ENCODE measurements at places on chromosomes 4 and X. TPM values are rescaled to one million over a fixed set of nuclear protein-coding genes. Genes with fewer than 3 reads are reported as not detected.

AMOT gene
- total RNA-seq, result 14.8 TPM

DNA sequence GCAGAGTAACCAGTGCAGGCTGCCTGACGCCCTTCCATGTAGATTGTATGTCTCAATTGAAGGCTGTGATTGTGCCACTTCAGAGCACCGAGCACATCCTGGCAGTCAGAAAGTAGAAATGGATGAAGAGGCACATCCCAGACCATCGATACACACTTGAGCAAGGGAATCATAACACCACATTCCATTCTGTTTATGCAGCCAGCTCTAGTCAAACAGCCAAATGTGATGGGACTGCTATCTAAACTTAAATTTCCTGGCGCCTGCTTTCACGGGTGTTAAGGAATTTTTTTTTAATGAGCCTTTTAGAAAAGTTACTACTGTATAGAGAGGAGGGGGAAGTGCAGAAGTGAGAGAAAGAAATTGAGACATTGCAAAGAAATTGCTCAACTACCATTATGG, 84.4 kb downstream of the PPARGC1A start:
- no peak for DNase-seq

HOPX gene
- 3.6 TPM for total RNA-seq

EBP gene
- total RNA-seq, result 15.1 TPM

NAA11 gene
- total RNA-seq, result not detected

TDO2 gene
- total RNA-seq, result not detected

DNA sequence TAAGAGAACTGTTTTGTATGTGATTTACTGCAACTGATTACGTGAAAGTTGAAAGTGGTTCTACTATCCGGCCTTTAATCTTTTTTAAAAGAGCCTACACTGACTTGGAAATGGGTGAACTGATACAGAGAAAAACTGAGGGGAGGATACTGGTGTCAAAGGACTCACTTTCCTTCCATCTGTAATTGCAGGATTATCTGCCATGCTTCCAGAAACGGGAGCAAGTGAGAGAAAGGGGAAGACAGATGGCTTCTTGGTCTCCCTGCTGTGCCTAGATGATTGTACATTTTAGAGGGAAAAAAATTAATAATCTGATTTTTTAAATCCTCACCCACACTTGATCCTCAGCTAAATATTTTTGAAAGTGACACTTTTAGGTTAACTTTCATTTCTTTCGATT, 88.3 kb upstream of the GRID2 start:
- no peak for DNase-seq

GRCh38 chrX:5528057-5528456, 700.6 kb downstream of the NLGN4X start:
- no peak for DNase-seq

- DNase-seq, result no peak
Observed at GRCh38 chr4:95355021-95355420, 193.8 kb downstream of the UNC5C start.

ETDA gene
- total RNA-seq, result not detected

DNA sequence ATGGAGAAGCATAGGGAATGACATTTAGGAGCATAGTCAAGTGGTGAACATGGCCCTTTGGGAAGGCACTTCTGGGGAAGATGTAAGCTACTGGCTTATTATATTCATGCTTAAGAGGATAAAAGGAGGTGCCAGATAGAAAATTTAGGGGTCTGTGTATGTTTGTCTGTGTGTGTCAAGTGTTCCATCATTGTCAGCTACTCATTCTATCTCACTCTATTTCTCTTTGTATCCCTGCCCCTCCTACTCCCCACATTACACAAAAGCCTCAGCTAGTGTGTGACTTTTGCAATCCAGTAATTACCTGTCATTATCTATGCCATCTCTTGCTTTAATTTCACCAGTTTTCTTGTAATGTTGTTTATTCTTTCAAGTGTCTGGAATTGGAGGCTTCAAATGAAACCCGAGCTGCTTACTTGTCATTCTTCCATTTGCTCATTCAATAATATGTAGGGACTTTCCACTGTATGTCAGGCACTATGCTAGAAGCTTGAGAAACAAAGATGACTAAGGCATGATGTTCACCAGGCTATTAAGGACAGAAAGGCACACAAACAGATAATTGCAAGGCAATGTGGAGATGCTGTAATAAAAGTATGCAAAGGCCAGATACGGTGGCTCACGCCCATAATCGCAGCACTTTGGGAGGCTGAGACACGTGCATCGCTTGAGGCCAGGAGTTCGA, 229.8 kb upstream of the TEX13C start:
- no peak for DNase-seq

LAS1L gene
- total RNA-seq, result 31.4 TPM

TLR10 gene
- total RNA-seq, result 0.12 TPM

PCDH11X gene
- total RNA-seq, result 0.47 TPM

DNA sequence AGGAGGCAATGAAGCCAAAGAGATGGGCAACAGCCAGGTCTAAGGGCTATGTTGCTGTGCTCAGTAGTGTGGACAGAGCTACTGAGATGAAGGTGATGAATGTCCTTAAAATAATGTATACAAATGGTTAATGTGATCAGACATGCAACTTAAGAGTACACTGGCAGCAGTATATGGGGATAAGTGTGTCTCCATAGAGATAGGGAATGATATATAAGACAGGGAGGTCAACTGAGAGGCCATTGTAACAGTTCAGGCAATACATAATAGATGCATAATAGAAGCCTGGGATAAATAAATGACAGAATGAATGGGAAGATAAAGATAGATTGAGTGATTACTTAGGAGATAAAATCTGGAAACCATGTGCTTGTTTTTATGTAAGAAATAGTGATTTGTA, 250.0 kb downstream of the CFAP299 start:
- no peak for DNase-seq

GRCh38 chr4:82373486-82373815, 340 bp downstream of the HNRNPD start:
- peak; percentile 30 for DNase-seq

- no peak for DNase-seq
Observed at GRCh38 chrX:24468245-24468644, 3.2 kb downstream of the PDK3 start.

DNA sequence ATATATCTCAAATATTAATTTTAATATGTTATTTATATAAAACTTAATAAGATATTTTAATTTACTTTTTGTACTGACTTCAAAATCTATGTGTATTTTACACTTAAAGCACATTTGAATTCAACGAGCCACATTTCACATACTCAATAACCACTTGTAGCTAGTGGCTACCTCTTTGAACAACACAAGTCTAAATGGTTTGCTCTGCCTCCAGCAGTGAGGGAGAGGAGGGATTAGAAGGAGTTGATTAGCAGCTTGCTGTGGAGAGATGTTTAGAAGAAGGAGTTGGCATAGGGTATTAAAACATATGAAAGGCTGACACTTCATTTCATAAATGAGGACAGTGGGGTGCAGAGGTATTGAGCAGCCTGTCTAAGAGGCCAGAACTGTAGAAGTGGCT, 124.0 kb downstream of the ARHGAP24 start:
- DNase-seq, result no peak

DNA sequence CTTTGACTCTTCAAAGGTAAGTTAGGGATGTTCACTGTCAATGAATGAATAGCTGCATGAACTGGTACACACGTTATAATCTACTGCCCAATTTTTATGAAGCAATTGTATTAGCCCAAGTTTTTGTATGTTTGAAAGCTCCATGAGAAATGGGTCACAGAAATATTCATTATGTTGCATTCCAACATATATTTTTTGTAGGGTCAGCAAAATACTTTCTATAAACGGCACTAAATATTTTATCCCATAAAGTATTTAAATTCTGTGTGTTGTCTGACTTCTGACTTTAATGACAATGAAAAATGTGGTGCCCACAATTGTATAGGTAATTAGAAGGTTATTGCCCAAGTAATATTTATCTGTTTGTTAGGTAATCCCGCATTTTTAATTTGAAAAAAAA, 466.0 kb downstream of the FAT4 start:
- no peak for DNase-seq

ZC4H2 gene
- 7.0 TPM for total RNA-seq

POU3F4 gene
- not detected for total RNA-seq

COMMD8 gene
- total RNA-seq, result 15.8 TPM

GRCh38 chr4:113371111-113371510, 321.7 kb downstream of the ANK2 start:
- no peak for DNase-seq

DNA sequence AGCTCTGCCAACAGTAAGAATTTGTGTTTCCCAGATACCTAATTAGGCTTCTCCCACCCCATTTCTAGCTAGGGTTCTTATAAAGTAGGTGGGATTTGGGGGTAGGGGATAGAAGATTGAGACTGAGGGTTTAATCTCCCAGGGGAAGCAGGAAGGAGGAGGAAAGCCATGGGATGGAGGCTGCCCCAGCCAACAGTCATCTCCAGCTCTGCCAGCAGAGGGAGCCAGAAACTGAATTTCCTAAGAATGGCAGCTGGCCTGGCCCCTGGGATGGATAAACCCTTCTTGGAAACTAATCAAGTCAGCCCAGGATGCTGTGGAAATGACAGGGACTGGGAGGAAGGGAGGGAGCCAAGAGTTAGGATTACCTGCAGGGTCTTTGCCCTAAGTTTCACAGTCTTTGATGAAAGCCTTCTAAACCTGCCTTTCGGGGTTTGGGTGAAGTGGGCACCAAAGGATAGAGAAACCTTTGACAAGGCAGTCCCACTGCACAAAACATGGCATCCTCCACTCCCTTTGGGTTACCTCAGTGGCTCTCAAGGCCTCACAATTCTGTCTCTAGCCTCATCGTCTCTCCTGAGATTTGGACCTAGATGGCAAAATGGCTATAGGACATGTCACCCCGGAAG, 6.7 kb upstream of the ERCC6L start:
- DNase-seq, result peak; percentile 29

P2RY4 gene
- total RNA-seq, result not detected

GRCh38 chrX:42696536-42697124, 81.3 kb downstream of the PPP1R2C start:
- DNase-seq, result no peak

GRCh38 chr4:165449333-165449732, 70.5 kb downstream of the CPE start:
- DNase-seq, result no peak

DNA sequence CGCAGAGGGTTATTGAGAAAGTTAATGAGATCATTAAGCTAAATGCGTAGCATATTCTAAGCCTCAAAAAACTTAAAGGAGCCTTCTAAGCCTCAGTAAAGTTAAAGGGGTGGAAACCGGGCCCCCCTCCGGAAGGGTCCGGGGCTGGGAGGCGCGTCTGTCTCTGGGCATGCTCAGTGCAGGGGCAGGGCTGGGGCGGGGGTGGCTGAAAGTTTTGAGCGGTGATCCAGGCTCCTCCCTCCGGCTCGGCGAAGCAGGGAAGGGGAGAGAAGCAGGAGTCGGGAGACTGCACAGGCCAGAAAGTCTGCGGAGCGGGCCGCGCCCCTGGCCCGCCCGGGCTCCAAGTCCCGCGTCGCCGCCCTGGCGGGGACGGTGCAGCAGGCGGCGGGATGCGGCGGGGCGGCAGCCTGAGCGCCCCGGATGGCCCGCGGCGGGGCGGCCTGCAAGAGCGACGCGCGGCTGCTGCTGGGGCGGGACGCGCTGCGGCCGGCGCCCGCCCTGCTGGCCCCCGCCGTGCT, at the start of gene EVC:
Gene EVC (plus strand): TSS at position 241 of the 518 bp plus-strand sequence. CDS start 180 bp downstream, at position 421.
- DNase-seq, result peak; percentile 51

Data from omental fat pad (tissue), 4 donors.